Fibroblast of the aortic adventitia (primary cell): ENCODE measurements at places on chromosomes 2 and 18. TPM values are rescaled to one million over a fixed set of nuclear protein-coding genes. Genes with fewer than 3 reads are reported as not detected.
A peak's percentile ranks its signal among the peaks of the same experiment; 100 is the strongest.

DNA sequence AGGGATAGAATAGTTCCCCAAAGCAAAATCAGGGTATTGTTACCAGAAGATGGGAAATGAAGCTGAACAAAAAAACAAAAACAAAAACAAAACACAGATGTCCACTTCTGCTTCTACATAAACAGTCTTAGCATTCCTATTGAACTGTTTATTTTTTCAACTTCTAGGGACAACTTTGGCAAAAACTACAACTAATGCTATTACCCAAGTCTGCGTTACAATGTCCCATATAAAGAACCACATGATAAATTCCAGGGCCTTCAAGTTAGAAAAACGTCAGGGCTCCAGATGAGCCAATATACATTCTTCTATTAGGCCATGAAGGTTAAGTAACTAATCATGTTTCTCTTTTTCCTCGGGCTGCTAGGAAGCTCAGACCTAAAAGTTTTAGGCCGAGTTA lies 16.9 kb downstream of the PID1 start:
- DNase-seq: no peak

GRCh38 chr2:13488965-13489364 lies 772.2 kb downstream of the TRIB2 start:
- no peak for DNase-seq

GRCh38 chr2:210445116-210445707 lies 31.3 kb downstream of the LANCL1 start:
- DNase-seq: peak; percentile 40

GRCh38 chr2:237280939-237281338 lies 133.0 kb downstream of the COL6A3 start:
- DNase-seq: no peak

DNA sequence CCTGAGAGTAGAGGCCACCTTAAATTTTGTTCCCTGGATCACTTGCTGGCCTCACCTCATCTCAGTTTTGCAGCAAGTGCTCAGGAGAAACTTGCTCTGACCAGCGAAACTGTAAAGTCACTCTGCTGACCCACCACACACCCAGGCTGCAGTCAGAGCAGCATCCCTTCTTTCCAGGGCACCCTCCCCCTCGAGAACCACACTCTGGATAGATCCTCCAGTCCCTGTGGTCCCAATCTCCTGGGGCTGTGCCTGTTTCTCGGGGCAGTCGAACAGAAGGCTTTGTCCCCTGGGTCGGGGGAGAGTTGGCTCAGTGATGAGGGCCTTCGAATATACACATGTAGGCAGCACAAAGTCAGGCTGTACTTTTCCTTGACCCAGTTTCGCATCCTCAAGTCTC lies 18.4 kb downstream of the ST8SIA5 start:
- DNase-seq: no peak

GRCh38 chr2:44616667-44617155 lies 255.0 kb downstream of the CAMKMT start:
- DNase-seq: no peak

- DNase-seq: no peak
These were observed 406.6 kb downstream of the NYAP2 start for GRCh38 chr2:225806105-225806504.

DNA sequence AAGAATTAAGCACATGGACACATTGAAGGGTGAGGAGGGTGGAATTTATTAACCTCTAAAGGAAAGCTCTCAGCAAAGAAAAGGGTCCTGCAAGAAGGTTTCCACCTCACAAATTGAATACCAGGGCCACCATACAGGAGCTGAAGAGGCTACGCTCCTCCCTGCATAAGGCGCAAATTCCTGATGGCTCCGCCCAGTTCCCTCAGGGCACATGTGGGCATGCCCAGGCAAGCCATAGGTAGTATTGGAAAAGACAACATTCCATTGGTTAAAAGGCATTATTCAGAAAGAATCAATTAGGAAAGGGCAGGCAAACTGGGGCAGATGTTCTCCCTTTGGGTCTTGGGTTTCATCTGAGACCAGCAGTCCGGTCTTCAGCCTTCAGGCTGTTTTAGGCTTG lies 161.2 kb downstream of the PTPRM start:
- no peak for DNase-seq

- peak; percentile 65 for DNase-seq
These were observed 9.4 kb upstream of the CD302 start for GRCh38 chr2:159807183-159808031.

- no peak for DNase-seq
These were observed 53.7 kb downstream of the HS1BP3 start for GRCh38 chr2:20596973-20597859.

DNA sequence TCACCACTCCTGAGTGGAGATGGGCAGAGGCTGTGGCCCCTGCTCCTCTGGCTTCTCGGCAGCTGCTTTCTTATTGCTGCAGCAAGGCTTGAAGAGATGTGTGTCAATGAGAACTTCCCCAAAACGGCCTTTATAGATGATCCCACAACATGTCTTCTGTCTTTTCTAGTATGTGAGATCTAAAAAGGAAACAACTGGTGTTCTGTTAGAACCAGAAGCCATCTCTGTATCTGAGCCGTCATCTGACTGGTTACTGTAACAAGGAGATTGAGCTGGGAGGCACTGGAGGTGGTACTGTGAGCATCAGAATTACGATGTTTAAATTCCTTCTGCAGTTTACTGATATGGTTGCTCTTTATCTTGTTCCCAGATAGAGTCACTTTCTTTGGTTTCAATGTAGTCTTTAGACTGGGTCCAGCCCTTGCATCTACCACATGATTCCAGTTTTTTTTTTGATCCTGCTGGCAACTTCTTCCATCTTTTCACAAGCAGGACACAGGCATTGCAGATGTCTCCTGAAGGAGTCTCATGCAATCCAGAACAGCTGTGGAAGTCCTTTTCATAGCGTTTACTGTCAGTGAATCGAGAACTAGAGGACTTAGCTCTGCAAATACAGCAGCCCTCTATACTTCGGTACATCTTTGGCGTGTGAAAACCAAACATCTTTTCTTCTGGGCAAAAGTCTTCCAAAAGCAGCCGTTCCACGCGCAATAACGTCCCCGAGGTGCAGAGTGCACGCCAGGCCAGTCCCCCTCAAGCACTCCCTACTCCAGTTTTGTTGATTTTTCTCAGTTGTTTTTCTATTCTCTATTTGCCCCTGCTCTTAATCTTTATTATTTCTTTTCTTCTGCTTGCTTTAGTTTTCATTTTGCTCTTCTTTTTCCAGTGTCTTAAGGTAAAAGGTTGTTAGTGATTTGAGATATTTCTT lies 29.7 kb downstream of the TAF4B start:
- DNase-seq: peak; percentile 4

DNA sequence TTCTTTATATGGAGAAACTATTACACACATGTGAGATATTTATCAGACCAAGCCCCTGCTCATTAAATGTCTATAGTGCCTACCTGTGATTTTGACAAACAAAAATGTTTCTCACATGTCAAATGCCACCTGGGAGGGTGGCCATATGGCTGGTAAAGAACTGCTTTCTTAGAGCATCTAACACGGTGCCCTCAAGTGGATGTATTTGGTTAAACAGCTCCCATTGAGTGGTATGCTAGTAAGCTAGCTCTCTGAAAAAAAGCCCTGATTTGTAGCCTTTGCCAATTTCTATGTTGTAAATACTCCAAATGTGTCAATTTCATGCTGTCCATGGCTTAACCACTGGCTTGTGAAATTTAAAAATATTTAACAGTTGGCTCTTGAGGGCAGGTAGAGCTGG lies 94.6 kb downstream of the PMAIP1 start:
- DNase-seq: no peak

DNA sequence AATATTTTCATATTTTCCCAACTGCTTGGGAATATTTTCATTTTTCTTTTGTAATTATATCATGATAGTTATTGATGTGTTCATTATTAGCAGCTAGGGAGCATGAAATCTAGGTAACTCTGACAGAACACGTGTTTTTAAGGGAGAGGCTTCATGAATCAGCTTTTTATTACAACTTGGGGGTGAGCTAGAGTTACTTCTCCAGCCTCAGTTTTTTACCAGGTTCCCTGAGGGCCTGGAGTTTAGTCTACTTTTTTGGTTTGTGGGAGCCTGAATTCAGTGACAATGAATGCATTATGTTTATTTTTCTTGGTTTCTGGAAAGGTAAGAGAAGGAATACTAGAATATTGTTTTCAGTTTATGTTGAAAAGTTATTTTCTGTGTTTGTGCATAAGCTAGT lies 18.0 kb downstream of the NAB1 start:
- DNase-seq: no peak

DNA sequence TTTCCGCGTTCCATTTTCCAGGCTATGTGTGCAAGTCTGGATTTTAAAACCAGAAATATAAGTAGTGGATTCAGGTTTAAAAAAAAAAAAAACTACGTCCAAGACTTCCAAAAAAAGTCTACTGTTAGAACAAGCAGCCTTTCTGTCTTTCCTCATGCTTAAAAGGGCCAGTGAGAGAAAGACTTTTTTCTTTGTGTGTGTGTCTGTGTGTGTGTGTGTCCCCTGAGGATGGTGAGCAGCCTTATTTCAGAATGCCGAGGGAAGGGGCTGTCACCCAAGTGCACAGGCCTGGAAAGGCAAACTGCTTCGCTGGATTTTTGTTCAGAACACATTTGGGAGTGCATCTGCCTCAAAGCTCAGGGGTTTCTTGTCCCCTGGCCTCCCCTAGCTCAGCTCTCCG lies 98.8 kb downstream of the ZBTB7C start:
- no peak for DNase-seq

GRCh38 chr2:239805043-239805329 lies 220.2 kb downstream of the NDUFA10 start:
- DNase-seq: no peak

DNA sequence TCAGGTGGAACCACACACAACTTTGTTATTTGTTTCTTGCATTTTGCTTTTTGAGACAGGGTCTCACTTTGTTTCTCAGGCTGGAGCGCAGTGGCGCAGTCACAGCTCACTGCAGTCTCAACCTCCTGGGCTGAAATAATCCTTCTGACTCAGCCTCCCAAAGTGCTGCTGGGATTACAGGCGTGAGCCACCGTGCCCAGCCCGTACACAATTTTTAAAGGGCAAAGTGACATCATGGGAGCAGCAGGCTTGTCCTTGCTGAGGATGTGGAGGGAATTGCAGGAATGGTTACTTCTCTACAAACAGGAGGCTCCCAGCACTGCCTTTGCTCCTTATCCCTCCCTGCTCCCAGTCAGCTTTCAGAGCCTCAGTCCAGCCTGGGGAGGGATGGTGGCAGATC lies 355.9 kb upstream of the KLHL29 start:
- DNase-seq: no peak

DNA sequence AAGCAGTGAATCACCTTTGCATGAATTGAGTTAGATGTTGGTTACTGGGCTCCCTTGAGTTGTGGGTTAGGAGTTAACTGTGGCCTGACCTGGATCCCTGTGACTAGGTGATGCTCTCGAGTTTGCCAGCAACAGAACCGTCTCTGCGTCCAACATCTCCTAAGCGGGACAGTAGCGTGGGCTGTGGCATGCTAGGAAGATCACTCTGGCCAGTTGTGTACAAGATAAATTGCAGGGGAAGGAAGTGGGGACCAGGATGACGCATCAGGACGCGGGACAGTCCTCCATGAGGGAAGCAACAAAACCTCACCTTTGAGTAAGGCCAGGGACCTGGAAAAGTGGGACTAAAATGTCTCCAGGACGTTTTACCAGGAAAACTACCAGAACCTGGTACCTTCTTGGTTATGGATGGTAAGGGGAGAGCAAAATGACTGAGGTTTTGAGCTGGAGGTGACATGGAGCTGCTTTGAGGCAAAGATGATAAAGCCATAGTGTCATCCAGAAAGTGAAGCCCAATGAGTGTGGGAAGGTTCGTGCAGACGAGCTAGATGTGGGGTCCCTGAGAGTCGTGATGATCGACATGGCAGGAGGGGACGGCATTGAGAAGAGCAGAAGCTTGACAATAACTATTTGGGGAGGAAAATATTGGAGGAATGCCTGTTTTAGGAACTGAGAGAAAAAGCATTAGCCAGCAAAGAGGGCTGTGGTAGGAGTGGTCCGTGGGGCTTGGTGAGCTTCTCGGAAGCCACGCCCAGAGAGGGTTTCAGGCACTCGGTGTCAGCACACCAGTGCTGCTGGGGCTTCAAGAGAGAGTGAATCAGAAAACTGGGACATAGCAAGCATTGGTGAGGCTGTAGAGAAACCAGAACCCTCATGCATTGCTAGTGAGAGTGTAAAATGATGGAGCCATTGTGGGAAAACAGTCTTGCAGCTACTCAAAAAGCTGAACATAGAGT lies 95.1 kb downstream of the SMAD7 start:
- peak; percentile 59 for DNase-seq

DNA sequence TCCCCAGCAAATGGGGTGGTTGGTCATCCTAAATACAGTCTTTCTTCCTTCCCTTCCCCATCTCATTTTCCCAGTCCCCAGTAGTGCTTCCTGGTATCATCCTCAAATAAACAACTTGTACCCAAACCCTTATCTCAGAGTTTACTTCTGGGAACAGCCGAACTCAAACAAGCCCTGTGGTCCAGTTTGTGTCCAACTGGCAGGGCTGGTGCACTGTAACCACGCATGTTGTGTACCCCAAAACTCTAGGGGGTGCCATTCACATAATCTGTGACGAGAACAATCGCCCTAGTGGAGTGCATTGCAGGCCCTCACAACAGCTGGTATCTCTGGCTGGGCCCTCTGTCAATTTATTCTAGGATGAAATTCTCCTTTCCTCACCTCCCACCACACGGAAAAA lies 366.2 kb downstream of the TNS1 start:
- no peak for DNase-seq

- no peak for DNase-seq
These were observed 6.7 kb downstream of the ALS2 start for GRCh38 chr2:201773990-201774389.

DNA sequence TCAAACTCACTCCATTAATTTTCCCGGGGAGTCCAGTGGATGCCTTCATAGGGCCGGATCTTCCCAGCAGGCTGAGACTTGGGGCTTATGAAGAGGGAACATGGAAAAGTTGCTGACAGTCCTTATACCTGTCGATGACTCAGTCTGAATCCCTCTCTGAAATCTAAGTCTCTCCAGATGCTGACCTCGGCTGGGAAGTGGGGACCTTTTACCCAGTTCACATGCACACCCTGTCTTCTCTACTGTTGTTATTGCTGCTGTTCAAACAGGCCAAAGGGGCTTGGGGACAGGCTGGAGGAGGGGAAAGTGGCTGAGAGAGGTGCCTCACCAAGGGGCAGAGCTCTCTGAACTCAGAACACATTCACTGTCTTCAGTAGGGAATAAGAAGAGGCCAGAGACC lies 4.1 kb upstream of the TNP1 start:
- no peak for DNase-seq

DNA sequence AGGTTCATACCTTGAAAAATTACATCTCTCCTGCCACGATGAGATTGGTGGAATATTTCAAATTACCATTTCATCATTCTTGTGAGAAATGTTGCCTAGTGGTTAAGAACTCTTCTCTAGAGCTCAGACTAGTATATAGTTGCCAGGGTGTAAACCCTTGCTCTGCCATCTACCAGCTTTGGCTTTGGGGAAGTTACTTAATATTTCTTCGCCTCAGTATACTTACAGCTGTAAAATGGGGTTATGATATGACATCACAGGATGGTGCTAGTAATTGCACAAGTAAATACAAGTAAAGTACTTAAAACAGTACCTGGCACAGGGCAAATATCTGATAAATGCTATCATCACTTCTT lies 1.5 kb downstream of the SPOPL start:
- DNase-seq: no peak

- peak; percentile 44 for DNase-seq
These were observed 224.5 kb downstream of the IKZF2 start for GRCh38 chr2:212926940-212927339.

ZC3H15 gene
- 73.0 and 117 TPM in 2 replicates for total RNA-seq

PDE1A gene
- total RNA-seq: 18.7 and 34.9 TPM in 2 replicates

SERPINB5 gene
- not detected in 2 replicates for total RNA-seq

GRHL1 gene
- total RNA-seq: 1.3 TPM in 1 of 2 replicates, not detected in the other

IL1B gene
- total RNA-seq: 2.4 TPM in 1 of 2 replicates, not detected in the other

RNF144A gene
- 5.8 and 10.8 TPM in 2 replicates for total RNA-seq

SLC9A2 gene
- total RNA-seq: under 0.01 TPM in 1 of 2 replicates, not detected in the other

POTEJ gene
- not detected in 2 replicates for total RNA-seq

SETBP1 gene
- 10.5 and 15.0 TPM in 2 replicates for total RNA-seq
